Activated T-helper 1 cell treated with anti-CD3 and anti-CD28 coated beads, Interleukin-2, amount 50 U/mL, for 16 hours (primary cell): ENCODE measurements at places on chromosomes 7 and 10.

DNA sequence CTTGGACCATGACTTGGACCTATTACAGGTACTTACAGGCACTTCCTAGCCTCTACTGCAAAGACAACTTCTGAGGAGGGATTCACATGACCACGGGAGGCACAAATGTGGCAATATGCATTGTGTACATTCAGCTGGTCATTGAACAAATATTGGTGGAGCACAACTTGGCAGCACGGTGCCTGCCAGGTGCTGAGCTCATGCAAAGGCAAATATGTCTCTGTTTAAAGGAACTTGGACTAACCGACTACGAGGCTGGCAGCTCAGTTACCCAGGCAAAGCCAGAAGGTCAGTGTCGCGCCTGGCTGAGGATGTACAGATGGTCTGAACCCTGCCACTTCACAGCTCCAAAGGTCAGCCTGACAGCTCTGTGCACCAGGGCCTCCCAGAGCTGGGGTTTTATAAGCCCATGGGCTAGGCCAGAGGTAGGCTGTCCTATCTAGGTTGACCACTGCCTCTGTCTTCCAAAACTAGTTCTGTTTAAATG, 6.1 kb downstream of the DENND11 start:
- DNase-seq: no peak

GRCh38 chr7:86720306-86720705, 76.6 kb downstream of the GRM3 start:
- no peak for DNase-seq

DNA sequence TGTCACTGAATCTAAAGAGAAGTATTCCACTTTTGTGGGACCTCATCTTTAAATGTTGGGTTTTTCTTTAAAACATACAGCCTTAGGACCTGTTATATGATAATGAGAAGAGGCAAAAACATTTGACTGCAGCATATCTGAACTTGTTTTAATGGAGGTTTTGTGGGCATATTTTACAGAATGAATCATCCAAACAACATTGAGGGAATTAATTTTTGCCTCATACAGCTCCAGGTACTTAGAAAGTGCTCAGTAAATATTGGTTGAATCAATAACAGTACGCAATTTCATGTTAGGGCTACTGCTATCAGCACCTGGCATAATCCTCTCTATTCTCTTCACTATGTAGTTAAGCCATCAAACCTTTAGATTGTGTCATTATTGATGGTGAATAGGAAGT, 115.9 kb downstream of the MALRD1 start:
- no peak for DNase-seq

DNA sequence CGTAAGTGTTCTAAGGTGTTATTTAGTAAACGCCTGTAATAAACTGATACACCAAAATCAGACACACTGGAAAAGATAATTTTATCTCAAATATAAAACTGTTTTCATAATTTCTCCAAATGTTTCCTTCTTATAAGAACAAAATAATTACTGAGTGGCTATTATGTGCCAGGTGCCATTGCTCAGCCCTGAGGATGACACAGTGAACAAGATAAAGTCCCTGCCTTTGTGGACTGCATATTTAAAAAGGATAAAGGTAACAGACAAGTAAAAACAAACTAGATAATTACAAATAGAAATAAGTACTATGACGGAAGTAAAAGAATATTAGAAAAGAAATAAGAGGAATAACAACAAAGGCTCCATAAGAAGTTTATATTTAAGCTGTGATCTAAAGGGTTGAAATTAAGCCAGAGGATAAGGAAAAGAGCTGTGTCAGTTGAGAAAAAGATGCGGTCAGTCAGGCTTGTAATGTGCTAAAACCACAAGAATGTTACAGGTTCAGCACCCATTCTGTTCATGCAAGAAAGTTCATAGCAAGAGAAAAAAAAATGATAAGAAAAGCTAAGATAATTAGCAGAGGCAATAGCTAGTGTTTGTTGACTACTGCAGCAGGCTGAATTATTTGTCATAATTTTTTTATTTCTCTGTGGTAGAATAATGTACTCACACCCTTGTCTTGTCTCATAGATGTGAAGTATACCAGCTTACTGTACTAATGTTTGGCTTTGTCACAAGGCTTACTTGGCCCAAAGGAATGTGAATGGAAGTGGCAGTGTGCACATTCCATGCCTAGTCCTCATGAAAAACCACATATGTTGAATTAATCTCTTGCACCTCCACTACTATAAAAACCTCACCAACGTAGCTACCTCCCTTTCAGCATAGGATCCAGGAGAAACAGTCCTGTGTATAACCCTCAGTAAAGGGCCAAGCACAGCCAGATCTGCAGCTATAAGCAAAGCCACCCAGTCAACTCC, 75.1 kb downstream of the CRPPA start:
- no peak for DNase-seq

DNA sequence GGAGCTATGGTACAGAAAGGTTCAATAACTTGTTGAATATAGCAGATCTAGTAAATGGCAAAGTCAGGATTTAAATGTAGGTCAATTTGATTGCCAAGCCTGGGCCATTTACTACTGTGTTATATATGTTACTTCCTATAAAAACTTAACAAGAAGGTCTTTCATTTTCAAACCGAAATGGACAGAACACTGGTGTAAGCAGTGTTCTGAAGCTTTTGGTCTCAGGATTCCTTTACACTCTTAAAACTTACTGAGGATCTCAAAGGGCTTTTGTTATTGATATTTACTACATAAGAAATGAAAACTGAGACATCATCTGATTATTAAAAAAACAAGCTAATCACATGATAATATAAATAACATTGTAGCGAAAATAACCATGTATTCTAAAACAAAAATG, 114.7 kb downstream of the PTEN start:
- DNase-seq: no peak

GRCh38 chr10:21980691-21981090, 22.8 kb downstream of the DNAJC1 start:
- DNase-seq: no peak

GRCh38 chr10:18955061-18955460, 93.5 kb upstream of the MALRD1 start:
- no peak for DNase-seq

DNA sequence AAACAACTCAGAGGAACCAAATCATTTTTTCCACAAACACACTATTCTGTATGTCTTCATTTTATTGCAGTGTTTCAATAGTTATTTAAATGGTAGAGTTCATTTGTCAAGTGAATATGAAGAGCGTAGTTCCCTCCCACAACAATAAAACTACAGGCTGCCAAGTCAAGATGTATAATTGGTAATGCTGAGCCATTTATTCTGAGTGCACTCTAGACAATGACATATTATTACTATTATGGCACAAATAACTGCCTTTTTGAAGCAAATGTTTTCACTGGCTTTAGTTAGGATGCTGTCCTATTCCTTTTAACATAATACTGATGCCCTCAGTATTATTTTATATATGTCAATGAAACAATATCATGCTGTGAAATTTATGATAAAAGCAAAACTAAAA, 102.7 kb upstream of the PCDH15 start:
- DNase-seq: no peak

DNA sequence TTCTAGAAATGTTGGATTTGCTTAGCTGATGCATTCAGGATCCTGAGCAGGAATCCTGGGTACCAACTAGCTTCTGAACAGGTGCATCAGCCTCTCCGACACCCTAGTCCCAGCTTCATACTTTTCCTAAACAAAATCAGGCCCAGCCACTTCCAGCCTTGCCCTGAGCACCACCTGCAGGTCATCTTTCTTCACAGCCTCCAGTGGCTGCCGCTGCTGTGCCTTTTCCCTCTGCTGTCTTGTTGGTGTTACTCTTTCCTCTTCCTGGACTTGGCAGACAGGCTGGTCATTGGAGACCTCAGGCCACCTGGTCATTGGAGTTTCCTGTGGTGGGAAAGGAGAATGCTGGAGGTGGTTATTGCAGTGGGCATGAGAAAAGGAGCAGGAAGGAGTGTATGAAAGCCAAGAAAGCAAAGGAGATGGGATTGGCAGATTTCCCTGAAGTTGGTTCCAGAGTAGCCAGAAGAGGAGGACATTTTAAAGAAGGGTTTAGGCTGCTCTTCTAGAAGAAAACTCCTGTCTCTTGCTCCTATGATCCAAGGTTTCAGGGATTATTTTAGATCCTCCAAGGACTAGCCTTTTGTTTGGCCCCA, 48.2 kb upstream of the NFKB2 start:
- no peak for DNase-seq

- no peak for DNase-seq
Measured at GRCh38 chr10:68550747-68551411, 9.3 kb upstream of the TET1 start.

DNA sequence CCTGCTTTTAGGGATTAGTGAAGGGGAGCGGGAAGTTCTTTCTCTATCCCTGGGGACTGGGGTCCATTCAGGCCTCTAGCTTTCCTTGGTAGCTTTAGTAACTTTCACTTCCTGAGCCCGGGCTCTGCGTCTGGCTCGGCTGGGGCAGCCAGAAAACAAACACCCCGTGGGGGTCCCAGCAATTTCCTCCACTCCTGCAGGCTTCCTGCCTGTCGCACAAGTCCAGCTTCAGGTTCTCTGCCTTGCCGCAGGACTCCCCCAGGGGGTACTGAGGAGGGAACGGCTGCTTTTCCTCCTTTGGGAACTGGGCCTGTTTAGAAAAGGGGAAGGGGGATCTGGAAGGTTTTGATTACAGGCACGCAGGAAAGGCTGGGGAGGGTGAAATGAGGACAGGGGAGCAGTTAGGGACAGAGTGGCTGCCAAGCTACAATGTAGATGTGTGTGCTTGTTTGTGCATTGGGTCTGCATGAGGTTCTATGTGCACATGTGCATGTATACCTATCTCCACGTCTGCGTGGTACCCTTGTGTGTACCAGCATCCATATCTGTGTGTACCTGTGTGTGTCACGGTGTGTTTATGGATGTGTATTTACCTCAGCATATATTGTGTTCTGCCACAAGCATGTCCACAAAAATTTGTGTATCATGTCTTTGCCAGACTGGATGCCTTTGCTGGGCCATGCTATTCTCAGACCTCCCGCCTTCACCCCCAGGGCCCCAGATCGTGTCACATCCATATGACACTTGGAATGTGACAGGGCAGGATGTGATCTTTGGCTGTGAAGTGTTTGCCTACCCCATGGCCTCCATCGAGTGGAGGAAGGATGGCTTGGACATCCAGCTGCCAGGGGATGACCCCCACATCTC, 2.0 kb downstream of the KAZALD1 start:
- no peak for DNase-seq

GRCh38 chr7:102917436-102918353, 4.9 kb downstream of the LRRC17 start:
- no peak for DNase-seq

- DNase-seq: no peak
Measured at GRCh38 chr7:92645114-92646061, 55.2 kb upstream of the FAM133B start.

DNA sequence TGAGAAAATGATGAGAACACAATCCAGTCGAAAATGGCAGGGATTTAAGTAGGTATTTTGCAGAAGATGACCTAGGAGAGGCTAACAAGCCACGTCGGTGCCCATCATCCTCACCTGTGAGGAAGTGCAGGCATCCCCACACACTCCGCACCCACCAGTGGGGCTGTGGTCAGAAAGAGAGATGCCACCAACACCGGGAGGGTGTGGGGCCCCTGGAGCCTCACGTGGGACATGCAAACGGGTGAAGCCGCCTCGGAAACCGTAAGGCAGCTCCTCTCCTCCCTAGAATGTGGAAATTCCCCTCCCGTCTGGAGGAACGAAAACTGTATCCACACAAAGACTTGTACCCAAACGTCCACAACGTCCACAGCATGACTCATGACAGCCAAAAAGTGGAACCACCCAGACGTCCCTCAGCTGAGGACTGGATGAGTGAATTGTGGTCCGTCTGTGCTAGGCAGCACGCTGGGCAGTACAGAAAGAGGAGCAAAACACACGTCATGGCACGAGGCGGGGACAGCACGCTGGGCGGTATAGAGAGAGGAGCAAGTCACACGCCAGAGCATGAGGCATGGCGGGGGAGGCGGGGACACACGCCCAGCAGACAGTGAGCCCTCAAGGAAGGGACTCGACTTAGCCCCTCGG, 246.0 kb downstream of the ELFN1 start:
- DNase-seq: no peak

GRCh38 chr7:6284055-6284400, 11.6 kb upstream of the CYTH3 start:
- no peak for DNase-seq

DNA sequence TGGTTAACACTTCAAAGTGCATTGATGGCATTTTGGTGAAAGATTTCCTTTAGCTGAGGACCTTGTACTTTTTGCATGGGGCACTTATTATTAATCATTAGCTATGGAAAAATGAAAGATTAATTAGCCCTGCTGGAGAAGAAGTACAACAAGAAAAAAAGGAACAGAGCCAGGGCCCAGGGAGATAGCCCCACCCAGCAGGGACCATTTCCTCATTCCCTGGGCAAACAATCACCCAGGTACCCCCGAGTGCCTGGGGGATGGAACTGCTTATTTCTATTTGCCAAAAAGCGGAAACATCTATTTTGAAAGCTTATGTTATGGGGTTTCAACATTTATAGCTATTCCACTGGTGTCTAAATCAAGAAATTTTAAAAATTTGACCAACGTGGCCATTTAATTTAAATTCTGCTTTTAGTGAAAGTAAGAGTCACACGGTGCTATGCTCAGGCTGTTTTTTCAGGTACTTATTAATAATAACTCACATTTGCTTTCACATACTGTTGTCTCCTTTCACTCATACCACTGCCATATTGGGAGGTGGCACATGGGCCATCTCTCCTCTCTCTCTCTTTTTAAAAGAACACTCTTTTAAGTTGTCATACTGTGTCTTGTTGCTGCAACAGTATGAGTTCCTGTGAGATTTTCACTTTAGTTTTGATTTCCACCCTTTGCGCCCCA, 143.6 kb upstream of the KIF5B start:
- no peak for DNase-seq

DNA sequence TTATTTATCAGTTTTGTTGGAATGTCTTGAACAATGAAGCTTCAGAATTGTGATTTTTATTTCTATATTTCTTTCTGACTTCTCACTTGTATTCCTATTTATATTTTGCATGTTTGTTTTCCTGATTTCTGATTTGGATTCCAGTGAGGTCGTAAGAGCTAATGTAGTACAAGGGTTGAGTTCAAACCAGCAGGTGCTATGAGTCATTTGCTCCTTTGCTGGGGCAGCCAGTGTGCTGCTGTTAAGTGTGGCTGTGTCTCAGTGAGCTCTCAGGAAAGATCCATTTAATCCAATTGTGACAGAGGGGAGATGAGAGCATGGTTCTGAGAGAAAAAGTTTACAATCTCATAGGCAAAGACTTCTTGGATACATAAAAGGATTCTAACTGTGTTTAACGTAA, 48.6 kb downstream of the MCU start:
- DNase-seq: no peak

GRCh38 chr7:136925044-136925443, 56.6 kb downstream of the CHRM2 start:
- DNase-seq: no peak

DNA sequence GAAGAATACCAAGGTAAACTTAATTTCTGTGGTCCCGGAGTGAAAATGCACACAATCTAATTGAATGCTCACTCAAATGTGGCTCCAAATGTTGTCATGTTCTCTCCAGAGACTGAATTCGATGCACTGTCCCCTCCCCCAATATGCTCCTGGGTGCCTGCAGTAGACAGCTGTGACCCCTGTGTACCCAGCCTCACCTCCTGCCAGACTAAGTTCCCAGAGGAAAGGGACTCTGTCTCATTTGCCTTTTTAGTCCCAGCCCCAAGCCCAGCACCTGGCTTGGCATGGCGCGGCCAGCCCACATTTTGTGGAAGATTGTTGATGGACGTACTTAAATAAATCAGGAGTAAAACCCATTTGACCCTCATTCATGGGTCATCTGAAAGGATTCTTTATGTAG, 21.8 kb upstream of the FIGNL1 start:
- no peak for DNase-seq
